ENCODE measurements at places on chromosomes 7 and 10.

DNA sequence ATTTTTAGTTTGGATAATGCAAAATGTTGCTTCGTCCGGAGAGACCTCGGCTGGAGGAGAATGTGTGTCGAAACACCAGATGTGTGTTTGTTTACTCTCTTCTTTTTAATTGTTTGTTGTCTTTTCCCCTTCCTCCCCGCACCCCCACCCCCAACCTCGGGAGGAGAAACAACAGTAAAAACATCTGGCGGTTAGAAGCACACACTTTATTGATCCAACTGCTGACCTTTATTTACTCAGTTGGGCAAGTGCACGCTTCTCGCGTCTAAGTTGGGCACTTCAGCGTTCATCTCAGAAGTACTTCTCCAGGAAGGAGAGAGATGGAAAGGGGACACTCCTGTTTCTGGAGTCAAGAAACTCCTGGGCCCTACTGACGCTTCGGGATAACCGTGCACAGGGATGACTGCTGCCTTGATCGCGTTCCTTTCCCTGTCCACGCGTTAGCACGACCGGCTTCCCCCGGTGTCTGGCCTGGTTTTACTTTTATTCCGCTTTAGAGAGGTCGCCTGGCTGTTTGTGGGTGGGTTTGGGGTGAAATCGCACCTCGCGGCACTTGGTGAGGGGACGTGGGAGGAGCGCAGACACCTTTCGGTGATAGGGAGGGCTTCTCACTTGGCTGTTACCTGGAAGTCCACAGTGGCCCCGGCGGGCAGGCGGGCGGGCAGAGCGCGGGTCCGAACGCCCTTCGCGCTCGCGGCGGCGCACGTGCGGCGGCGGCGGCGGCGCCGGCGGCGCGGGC, 168.3 kb upstream of the PPP1R3A start:
- DNase-seq: no peak

DNA sequence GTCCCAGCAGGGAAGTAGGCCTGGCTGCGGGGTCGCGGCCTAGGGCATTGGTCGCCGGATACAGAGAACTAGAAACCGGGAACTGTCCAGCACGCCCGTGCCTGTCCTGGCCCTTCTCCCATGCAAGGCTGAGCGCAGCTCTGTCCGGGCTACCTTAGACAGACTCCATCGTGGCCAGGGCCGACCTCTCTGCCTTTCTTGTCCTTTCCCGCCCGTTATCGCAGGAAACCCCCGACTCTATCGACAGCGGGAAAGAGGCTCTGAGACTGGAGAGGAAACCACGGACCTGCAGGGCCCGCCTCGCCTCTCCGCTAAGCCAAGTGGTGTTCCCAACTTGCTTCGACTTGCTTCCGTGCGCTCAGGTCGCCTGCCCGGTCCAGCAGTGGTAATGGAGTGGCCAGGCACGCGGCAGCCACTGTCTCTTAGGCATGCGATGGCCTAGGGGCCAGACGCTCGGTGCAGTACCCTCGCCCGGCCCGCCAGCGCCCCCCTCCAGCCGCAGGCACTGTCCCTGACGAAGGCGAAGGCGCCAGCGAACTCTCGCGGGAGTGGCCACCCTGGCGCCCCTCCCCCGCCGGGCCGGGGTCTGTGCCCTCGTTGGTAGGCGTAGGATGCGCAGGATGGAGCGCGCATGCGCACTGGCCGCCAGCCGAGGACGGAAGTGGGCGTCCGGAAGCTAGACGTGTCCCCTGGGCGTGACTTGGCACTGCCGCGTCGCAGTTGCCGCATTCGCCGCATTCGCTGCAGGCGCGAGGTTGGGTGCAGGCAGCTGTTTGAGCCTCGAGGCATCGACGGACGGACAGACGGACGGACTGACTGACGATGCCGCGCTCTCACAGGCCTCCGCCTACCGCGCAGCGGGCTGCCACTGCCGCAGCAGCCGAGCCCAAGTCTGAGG, 54.4 kb downstream of the MCMBP start:
- no peak for DNase-seq

- DNase-seq: no peak
Observed at GRCh38 chr10:132980426-132981172, 38.2 kb upstream of the CFAP46 start.

DNA sequence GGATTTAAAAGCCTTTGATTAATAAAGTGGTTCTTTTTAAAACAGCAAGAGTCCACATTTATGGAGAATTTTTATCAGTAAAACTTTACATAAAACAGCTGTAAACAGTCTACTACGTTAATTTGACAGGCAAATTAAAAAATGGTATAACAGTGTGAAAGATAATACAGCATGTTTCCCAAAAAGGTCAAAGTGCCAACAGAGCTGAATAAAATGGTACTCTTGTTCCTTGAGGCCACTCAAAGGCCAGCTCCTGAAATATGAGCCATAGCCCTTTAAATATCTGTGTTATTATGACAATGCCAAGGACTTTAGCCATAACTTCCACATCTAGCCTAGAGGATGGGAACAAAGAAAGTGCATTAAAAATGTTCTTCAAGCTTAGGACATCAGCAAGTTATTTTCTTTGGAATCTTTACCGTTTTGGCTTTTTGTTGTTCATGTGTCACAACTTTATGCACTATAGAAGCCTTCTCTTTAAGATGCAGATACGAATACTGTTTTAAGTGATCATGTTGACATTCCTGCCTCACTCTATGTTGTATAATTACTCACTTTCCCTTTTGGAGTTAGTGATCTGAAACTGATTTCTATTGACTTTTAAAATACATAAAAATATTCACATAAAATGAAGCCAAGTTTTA, 165.6 kb downstream of the RNLS start:
- no peak for DNase-seq

DNA sequence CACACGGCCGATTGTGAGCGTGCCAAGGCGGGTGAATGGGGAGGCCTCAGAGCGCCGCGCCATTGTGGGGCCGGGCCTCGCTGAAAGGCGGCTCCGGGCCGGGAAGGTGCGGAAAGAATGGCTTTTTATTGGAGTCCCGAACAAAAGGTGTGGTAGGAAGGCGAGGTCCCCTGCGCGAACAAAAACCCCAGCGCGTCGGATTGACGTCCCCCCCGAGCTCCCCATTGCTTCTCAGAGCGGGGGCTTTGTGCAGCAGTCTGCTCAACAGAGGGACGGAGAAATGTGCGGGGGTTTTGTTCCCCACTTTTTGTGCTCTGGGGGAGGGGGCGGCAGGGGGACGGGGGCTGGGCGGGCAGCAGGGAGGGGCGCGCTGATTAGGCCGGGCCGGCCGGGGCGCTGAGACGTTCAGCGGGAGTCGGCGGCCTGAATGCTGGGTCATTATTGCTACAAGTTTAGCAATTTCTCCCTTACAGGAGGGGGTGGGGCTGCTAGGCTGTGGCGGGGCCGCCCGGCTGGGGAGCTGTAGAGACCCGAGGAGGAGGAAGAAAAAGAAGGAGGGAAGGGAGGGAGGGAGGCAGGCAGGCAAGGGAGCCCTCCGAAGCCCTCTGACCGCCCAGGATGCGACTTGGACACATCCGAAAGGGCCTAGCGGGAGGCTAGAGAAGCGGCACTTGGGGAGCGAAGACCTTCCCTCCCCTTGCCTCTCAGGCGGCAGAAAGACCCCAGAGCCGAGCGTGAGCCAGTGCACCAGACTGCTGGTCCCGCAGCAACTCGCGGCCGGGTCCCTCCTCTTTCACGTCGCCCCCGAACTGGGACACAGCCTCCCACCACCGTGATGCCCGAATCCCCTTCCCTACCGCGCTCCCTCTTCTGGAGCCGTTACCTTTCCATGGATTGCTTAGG, 4.6 kb downstream of the NKX2-3 start:
- DNase-seq: no peak

- DNase-seq: peak; percentile 29
Observed at GRCh38 chr10:28291881-28292297, 11.0 kb downstream of the MPP7 start.

GRCh38 chr7:115293628-115294240, 371.8 kb downstream of the MDFIC start:
- no peak for DNase-seq

- DNase-seq: no peak
Observed at GRCh38 chr7:138797715-138798320, at the start of the genes ATP6V0A4 and TMEM213. TSS of gene ATP6V0A4 (minus strand) at chr7:138798196. CDS start at chr7:138771247, 26,949 bp downstream. TSS of gene TMEM213 (plus strand) at chr7:138797994. CDS start at chr7:138798105, 111 bp downstream.

DNA sequence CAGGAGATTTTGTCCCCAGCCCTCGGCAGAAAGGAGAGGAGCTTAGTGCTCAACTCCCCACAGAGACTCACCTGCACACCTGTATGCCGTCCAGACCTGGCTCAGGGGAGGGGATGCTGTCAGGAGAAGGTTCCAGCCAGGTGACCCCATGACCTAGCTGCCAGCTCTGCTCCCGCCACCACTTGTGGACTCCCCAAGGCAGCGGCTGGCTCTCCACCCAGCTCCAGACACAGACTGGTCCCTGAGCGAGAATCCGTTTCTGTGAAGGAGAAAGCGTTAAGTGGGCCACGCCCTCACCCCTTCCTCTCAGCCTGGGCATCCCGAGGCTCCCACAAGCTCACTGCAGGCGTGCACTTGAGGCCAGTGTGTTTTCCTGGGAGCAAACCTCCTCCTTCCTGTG, 76.4 kb downstream of the RGS10 start:
- DNase-seq: no peak

- no peak for DNase-seq
Observed at GRCh38 chr7:116517626-116518025, 7.2 kb upstream of the CAV1 start.

DNA sequence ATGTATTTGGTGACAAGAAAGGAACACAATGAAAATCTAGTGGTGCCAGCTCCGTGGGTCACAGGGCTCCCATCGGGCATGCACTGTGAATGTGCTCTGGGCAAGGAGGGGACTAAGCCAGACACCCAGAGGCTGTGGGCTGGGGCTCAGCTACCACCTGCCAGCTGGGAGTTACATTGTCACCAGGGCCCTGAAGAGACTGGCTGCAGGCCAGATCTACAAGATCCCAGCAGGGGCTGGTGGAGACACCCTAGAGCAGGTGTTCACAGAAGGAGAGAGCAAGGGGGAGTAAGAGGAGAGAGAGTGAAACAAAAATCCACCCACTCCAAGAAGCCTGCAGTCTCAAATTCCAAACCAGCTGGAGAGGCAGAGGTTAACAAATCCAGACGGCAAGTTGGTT, 116.6 kb upstream of the ADCY1 start:
- no peak for DNase-seq
